NCI-H1092 treated with DMSO at 0.1 percent for 48 hours (cell line): ENCODE measurements at places on chromosomes 1 and 21.
A peak's percentile ranks its signal among the peaks of the same experiment; 100 is the strongest.

DNA sequence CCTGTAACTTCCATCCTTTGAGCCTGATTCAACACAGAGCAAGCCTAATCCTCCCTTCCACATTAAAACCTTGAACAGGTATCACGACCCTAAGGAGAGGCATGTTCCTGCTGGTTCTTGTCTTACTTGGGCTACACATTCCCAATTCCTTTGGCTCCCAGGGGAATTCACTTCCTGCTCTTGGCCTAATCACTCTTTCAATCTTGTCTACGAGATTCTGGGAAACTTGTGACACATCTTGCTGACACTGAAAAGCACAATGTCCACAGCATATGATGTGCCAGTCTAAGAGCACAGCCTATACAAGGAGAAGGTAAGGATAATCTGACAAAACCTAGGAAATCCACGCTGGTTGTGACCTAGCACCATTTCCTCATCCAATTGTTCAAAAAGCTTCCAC is 163.9 kb downstream of the GABPA start:
- no peak for DNase-seq

- DNase-seq: no peak
Observed at GRCh38 chr1:166029196-166029945, 137.4 kb downstream of the FAM78B start.

GRCh38 chr21:17796037-17796403 is 23.1 kb downstream of the C21orf91 start:
- no peak for DNase-seq

- peak; percentile 62 for DNase-seq
Observed at GRCh38 chr1:53501065-53502005, 42.1 kb downstream of the DMRTB1 start.

GRCh38 chr1:33866281-33866680 is 2.4 kb downstream of the HMGB4 start:
- no peak for DNase-seq

DNA sequence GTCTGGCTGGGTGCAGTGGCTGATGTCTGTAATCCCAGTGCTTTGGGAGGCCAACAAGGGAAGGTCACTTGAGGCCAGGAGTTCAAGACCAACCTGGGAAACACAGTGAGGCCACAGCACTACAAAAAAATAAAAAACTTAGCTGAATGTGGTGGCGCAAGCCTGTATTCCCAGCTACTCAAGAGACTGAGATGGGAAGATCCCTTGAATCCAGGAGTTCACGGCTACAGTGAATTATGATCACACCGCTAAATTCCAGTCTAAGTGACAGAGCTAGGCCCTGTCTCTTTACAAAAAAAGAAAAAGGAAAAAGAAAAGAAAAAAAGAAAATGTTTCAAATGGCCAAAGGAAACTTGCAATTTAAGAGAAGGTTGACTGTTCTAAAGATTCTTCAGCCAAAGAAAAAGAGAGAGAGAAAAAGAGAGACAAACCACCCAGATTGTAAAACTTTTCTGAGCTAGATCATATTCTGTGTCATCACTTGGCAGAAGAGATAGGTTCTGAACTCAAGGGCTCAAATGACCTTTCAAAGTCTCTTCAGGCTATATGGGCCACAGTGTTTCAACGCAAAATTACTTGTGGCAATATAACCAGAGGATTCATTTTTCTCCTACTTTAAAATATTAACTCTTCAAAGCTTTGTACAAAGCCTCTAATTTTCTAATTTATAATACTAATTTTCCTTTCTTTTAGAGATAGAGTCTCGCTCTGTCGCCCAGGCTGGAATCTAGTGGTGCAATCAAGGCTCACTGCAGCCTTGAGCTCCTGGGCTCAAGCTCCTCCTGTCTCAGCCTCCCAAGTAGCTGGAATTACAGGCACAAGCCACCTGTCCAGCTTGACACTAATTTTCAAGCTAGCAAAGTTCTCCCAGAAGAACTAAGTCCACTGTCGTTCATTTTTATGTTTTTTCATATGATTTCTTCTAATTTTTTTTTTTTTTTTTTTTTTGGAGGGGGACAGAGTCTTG is 20.5 kb downstream of the ARID4B start:
- DNase-seq: no peak

DNA sequence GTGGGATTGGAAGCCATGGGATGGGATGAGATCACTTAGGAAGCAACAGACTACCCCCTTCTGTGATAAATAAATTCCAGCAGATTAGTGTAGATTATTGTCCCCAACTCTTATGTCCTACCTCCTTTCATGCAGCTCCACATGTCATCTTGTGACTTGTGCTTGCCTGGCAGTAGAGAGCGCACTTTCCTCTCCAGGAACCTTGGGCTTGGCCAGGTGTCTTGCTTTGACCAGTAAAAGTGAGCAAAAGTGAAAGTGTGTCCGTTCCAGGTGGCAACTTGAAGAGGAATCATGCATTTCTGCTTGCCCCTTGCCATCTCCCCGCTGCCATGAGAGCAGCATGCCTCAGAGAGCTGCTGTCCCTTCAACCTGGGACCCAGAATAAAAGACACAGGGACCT is 122.9 kb upstream of the ERG start:
- DNase-seq: no peak

DNA sequence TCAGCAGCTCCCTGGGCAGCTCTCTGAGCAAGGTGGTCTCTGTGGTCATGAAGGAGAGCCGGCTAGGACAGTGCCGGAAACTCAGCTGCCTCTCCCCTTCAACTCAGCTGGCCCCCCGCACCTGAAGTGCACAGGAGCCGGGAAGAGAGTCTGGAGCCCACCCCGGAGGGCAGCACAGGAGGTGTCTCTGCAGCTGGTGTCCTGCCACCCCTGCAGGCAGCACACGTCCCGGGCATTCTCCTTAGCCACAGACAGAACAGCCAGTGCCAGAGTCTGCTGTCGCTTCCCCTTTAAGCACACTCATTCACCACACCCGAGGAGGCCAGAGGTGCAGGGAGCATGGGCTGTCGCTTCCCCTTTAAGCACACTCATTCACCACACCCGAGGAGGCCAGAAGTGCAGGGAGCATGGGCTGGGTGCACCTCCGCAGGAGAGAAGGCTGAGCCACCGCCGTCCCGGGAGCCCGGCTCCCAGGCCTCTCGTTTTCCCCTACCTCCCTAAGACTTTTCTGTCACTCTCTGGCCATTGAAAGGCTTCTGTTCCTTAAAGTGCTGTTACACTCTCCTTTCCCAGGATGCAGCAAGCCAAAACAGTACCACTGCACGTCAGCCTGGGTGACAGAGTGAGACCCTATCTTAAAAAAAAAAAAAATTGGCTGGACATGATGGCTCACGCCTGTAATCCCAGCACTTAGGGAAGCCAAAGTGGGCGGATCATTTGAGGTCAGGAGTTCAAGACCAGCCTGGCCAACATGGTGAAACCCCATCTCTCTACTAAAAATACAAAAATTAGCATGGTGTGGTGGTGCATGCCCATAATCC is 16.9 kb upstream of the SAMD11 start:
- DNase-seq: no peak

- no peak for DNase-seq
Observed at GRCh38 chr1:57340334-57341070, 83.4 kb downstream of the DAB1 start.

GRCh38 chr1:4106731-4107130 is 206.7 kb upstream of the C1orf174 start:
- DNase-seq: no peak

GRCh38 chr21:37765221-37765900 is 150.9 kb downstream of the KCNJ6 start:
- DNase-seq: no peak

DNA sequence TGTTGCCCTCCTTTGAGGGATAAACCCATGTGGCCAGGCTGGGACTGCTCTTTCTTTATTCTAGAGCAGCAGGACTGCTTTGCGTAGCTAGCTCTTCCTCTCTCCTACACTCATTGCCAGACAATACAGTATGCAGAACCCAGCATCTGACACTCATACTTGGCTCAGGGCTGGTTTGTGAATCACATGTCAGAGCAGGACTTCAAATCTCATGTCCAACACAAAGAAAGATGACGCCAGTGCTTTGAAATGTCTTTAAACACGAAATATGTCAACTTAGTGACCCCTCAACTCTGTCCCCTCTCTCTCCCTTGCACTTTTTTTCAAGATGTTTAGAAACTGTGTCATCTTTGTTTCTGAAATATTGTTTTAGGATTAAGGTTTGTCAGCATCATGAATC is 135.0 kb downstream of the TGFB2 start:
- DNase-seq: no peak

DNA sequence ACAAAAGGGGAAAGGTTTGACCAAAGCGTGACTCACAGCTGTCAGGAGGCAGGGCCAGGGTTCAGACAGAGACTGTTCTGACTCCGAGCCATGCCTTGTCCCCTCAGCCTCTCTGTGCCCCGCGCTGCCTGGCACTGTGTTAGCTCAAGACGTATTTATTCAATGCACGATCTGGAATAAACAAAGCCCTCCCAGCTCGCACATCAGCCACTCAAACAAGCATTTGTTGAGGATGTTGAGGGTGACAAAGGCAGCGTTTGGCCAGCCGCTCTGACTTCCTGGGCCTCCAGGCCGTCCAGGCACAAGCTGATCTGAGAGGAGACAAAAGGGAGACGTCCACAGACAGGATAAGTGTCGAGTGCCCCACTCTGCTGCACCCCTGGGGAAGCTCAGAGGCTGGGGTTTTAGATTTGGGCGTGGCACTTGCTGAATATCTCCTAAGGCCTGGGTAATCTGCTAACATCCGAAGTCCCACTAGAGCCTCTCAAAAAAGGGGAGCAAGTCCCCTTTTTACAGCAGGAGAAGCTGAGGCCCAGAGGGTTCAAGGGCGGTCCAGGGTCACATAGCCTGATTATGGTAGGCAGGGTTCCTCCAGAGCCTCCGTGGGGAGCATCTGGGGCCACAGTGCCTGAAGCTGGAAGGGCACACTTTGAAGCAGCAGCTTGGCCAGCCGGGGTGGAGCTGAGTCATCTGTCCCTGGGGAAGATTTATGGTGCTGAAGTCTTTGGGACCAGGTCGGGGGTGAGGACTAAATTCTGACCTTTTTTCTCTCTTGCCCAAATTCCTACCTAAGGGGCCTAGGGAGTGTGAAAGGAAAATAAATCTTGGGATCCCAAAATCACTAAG is 95.9 kb downstream of the SPSB1 start:
- DNase-seq: no peak

DNA sequence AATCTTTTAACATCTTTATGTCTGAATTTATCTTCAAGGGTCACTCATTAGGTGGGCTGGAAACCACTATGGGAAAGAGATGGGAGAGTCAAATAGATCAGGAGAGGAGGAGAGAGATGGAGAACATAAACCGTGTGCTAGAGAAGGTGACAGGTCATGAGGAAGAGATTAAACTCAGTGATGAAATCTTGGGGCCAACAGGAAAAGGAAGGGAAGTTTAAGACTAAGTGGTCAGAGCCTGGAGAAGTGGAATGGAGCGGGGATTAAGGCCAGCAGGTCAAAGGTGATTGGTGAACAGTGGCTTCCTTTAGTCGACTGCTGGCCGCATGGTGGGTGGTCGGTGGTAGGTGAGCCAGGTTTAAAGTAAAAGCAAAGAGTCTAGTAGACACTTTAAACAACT is 169.3 kb upstream of the IVNS1ABP start:
- no peak for DNase-seq

DNA sequence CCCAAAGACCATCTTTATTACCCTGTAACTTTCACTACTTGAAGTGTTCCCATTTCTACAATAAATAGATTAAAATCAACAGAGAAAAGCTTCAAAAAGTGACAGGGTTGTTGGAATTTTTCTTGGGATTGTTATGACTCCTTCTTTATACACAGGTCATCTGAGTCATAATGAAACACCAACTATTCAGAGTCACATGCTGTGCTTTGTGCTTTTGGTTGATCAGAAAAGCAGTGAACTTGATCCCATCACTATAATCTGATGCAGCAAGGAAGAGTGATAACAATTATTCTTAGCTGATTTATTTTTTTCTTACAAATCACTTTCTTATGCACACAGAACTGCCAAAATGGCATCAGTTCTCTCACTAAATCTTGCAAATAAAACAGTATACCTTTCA is 422.9 kb downstream of the PTBP2 start:
- DNase-seq: no peak

DNA sequence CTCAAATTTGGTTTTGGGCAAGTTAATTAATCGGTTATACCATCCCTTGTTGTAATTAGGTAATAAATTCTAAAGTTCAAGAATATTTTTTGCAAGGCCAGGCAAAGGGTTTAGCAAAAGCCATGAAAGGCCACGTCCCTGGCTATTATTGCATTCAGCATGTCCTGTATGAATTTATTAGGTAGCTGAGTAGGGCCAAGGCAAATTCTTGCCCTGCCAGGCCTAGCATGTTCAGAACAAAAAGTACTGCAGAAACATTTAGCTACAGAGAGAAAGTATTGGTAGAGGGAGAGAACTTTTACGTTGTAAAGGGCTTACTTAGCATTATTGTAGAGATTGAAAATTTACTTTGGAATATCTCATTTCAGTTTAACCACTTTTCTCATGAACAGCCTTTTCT is 94.4 kb downstream of the PATJ start:
- DNase-seq: no peak

GRCh38 chr1:159653201-159653600 is 61.2 kb downstream of the CRP start:
- DNase-seq: no peak

GRCh38 chr21:27201197-27201596 is 234.3 kb upstream of the ADAMTS5 start:
- no peak for DNase-seq

DNA sequence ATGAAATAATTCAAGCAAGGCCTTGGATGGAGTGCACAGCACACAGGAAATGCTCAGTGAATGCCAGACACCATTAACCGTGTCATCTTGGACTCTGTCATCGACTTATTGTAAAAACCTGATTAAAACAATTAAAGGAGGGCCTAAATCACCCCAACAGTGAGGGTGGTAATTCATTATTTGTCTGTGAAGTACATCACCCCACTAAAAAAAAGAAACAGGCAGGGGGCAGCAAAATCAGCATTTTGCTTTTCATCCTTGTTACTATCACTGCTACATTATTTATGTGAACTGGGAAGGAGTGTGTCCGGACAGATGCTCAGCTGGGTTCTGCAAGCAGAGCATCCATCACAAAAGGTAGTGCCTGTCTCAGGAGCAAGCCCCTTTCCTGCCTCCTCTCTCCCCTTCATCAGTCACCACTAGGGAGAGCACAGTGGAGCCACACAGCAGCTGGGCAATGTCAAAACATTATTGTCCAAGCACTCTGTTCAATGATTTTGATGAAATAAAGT is 98.5 kb downstream of the RERE start:
- no peak for DNase-seq

DNA sequence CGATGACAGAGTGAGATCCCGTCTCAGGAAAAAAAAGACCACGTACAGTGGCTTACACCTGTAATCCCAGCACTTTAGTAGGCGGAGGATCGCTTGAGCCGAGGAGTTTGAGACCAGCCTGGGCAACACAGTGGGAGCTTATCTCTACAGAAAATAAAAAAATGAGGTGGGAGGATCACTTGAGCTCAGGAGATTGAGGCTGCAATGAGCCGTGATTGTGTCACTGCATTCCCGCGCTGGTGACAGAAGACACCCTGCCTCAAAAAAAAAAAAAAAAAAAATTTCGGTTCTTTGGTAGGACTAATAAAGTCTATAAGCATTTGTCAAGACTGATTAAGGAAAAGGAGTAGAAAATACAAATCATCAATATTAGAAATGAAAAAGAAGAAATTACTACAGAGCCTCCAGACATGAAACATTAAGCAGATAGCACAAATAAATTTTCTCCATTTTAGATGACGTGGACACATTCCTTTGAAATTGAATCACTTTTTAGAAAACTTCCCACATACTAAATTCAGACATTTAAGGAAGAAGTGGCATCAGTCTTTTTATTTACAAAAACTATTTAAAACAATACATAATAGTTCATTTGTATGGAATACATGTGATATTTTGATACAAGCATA is 30.4 kb downstream of the MORC3 start:
- no peak for DNase-seq

- no peak for DNase-seq
Observed at GRCh38 chr1:114061121-114061830, 82.0 kb downstream of the OLFML3 start.

GRCh38 chr1:175319912-175320230 is 127.3 kb upstream of the KIAA0040 start:
- no peak for DNase-seq
